ENCODE measurements at places on chromosomes 2 and 18. TPM values are rescaled to one million over a fixed set of nuclear protein-coding genes. Genes with fewer than 3 reads are reported as not detected.
A peak's percentile ranks its signal among the peaks of the same experiment; 100 is the strongest.

GRB14 gene
- 16.6 TPM for total RNA-seq

REV1 gene
- total RNA-seq = 49.0 TPM

DNA sequence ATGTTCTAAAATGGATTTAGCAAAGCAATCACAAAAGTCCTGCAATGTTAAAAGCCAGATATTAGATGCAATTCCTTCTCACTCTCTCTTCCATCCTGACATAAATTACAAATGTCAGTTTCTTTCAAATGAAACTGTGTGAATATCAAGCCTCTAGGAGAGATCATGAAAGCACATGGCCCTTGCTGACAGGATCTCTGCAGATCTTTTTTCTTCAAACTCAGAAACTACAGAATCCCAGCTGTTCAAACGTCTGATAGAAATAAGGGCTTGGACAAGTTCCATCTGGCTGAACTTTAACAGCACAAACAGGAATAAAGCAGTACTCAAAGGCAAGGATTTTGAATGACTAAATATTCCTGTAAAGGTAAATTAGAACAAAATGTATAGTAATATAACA, 47.6 kb downstream of the PDE1A start:
- H3K27me3 ChIP-seq = no peaks in the 10 kb centered on the region
- no peak overlapping the region for H3K4me3 ChIP-seq
- no peak for DNase-seq
- no peaks in the 10 kb centered on the region for H3K36me3 ChIP-seq
- H3K4me1 ChIP-seq = no peaks in the 10 kb centered on the region
- no peak overlapping the region for H3K27ac ChIP-seq

DNA sequence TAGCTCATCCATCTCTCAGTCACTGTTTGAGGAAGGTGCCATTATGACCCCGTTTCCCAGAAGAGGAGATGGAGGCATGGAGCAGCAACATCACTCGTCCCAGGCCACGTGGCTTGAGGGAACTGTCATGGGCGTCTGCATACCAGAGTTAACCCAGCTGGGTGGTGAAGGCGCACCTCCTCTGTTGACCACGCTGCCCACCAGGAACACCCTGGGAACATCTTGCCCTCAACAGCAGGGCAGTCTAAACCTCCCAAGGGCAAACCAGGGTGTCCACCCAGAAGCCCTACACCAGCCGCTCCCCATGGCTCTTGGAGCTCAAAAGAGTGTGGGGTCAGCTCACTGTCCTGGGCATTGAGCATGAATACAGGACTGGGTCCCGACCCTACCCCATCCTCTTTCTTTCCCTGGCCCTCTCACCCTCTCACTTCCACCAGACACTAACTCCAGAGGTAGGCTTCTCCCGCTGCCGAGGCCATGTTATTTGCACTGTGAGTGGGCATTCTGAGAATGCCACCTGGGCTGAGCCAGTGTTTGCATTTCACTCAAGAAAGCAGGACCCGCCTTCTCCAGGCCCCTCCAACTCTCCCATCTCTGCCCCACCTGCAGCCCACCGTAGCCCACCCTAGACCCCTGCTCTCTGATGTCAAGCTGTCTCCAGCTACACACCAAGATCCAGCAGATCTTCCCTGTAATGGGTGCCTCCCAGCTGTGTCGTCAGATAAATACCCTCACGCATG, 259.6 kb downstream of the HDAC4 start:
- peaks cover 10% of the 10 kb centered on the region for H3K36me3 ChIP-seq
- H3K4me1 ChIP-seq = no peaks in the 10 kb centered on the region
- no peak for DNase-seq
- no peaks in the 10 kb centered on the region for H3K27me3 ChIP-seq
- H3K27ac ChIP-seq = no peak overlapping the region

CSRNP3 gene
- total RNA-seq = 0.86 TPM

GGCX gene
- total RNA-seq = 66.2 TPM

DNA sequence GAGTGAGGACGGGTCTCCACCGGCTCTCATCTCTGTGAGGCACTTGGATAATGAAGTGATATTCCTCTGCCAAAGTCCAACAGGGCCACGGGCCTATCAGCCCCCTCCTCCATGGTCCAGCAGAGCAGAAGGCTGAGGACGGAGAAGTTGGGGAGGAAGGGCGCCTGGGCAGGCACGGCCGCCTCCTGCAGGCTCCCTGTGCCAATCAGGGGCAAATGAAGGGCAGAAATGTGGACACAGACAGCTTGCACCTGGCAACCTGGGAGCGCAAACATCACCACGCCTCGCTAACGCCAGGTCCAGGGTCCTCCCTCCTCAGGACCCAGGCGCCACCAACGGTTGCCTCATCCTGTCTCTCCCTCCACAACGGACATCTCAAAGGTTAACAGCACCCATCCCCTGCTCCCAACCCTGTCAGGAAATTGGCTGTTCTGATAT, 24.3 kb downstream of the SMAD7 start:
- H3K36me3 ChIP-seq = peaks cover 36% of the 10 kb centered on the region
- H3K4me3 ChIP-seq = no peak overlapping the region
- DNase-seq = no peak
- no peaks in the 10 kb centered on the region for H3K27me3 ChIP-seq
- no peak overlapping the region for H3K27ac ChIP-seq
- peaks cover 74% of the 10 kb centered on the region for H3K4me1 ChIP-seq

SP110 gene
- 107 TPM for total RNA-seq

ASB18 gene
- not detected for total RNA-seq

IL36B gene
- not detected for total RNA-seq

TOGARAM2 gene
- total RNA-seq = 0.47 TPM

DNA sequence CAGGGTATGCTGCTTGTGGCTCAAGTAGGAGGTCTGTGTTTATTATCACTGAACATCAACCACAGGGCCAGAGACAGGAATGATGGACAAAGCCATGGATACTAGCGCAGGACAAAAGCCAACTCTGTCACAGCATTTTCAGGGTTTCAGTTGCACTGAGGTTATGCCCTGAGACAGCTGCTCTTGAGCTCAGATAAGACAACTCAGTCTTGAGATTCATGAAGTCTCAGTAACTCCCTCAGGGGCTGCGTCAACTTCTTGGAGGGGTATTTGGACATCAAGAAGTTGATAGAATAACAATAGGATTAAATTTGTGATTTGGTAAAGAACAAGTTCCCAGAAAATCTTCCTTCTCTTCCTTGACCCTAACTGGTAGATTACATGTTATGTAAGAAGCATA, 287.0 kb upstream of the SLC14A2 start:
- no peaks in the 10 kb centered on the region for H3K36me3 ChIP-seq
- H3K4me1 ChIP-seq = peaks cover 11% of the 10 kb centered on the region
- H3K4me3 ChIP-seq = no peak overlapping the region
- no peak for DNase-seq

- H3K27ac ChIP-seq = no peak overlapping the region
- H3K4me3 ChIP-seq = no peak overlapping the region
- no peaks in the 10 kb centered on the region for H3K4me1 ChIP-seq
- no peak for DNase-seq
These were observed 125.7 kb upstream of the EPAS1 start for GRCh38 chr2:46171411-46171953.

C1QL2 gene
- total RNA-seq = not detected

- no peaks in the 10 kb centered on the region for H3K27me3 ChIP-seq
- H3K4me3 ChIP-seq = no peak overlapping the region
- H3K4me1 ChIP-seq = peaks cover 57% of the 10 kb centered on the region
- DNase-seq = no peak
- H3K36me3 ChIP-seq = peaks cover 6% of the 10 kb centered on the region
- H3K27ac ChIP-seq = peak overlapping the region; percentile 2
These were observed 87.6 kb downstream of the CDC42EP3 start for GRCh38 chr2:37583867-37584266.

GRCh38 chr2:158734442-158734841, 60.7 kb upstream of the DAPL1 start:
- no peaks in the 10 kb centered on the region for H3K36me3 ChIP-seq
- no peak overlapping the region for H3K4me3 ChIP-seq
- peaks cover 8% of the 10 kb centered on the region for H3K27me3 ChIP-seq
- DNase-seq = no peak
- no peak overlapping the region for H3K27ac ChIP-seq

DNA sequence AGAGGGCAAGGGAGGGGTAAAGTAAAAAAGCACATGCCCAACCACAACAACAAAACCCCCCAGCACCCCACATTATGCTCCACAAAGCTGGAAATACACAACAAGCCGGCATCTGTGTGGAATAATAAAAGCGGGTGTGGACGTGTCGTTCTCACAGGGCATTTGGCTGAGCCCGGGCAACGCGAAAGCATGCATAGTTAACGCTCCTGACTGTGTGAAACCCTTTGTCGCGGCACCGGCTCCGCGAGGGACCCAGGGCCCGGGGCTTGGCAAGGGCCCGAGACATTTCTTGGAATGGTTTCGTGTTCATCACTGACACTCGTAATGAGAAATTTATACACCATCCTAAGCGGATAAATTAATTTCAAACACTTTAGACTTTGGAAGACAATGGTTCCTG, 165.6 kb downstream of the INHBB start:
- DNase-seq = no peak
- H3K36me3 ChIP-seq = no peaks in the 10 kb centered on the region
- no peaks in the 10 kb centered on the region for H3K4me1 ChIP-seq
- H3K27me3 ChIP-seq = peaks cover 57% of the 10 kb centered on the region
- no peak overlapping the region for H3K27ac ChIP-seq
- no peak overlapping the region for H3K4me3 ChIP-seq

DNA sequence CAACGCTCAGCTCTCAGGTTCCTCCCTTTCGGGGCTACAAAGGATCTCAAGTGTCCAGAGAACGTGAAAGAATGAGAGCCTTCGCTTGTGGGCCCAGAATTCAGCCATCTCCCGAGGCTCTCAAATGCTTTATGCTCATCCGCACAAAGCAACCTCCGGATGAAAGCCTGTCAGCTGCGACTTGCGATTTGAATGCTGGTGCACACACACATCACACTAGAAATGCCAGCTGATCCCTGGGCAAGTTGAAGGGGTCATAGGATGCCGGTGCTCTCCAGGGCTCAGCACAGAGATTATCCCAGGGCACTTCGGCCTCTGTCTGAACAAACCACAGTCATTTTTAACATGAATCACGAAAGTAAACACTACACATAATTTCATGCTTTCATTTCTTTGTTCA, 141.8 kb upstream of the MYT1L start:
- no peak for DNase-seq
- H3K4me3 ChIP-seq = no peak overlapping the region
- H3K36me3 ChIP-seq = no peaks in the 10 kb centered on the region

MOCOS gene
- 25.7 TPM for total RNA-seq

MARCHF7 gene
- total RNA-seq = 81.9 TPM

BARD1 gene
- total RNA-seq = 43.2 TPM

- no peaks in the 10 kb centered on the region for H3K36me3 ChIP-seq
- H3K4me3 ChIP-seq = no peak overlapping the region
- no peak for DNase-seq
- no peak overlapping the region for H3K27ac ChIP-seq
- H3K27me3 ChIP-seq = peaks cover 11% of the 10 kb centered on the region
These were observed 303.4 kb downstream of the TCF4 start for GRCh38 chr18:55284614-55285013.

DNA sequence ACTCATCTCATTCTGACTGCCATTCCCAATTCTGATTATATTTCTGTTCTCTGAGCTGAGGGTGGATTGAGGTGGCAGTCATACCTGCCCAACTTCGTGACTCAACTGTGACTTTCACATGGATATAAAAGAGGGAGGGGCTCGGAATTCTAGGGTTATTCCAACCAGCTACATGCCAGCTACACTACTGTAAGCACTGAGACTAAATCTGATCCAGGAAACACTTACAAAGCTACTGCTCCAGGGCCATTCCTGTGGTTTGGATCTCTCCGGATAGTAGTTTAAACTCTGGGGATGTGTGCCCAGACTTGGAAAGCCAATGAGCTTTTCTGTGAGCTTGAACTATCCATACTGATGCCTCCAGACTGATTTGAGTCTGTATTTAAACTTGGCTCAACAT, 7.9 kb downstream of the MAP2 start:
- no peak overlapping the region for H3K4me3 ChIP-seq
- H3K27me3 ChIP-seq = no peaks in the 10 kb centered on the region
- peaks cover 17% of the 10 kb centered on the region for H3K4me1 ChIP-seq
- peak; percentile 24 for DNase-seq

- no peak overlapping the region for H3K4me3 ChIP-seq
- peaks cover 91% of the 10 kb centered on the region for H3K27me3 ChIP-seq
- H3K4me1 ChIP-seq = no peaks in the 10 kb centered on the region
- DNase-seq = no peak
- no peak overlapping the region for H3K27ac ChIP-seq
- H3K36me3 ChIP-seq = peaks cover 4% of the 10 kb centered on the region
These were observed 2.7 kb upstream of the TNS1 start for GRCh38 chr2:218005486-218005885.

GRCh38 chr18:5608846-5609245, 65.0 kb upstream of the EPB41L3 start:
- no peak for DNase-seq
- no peak overlapping the region for H3K4me3 ChIP-seq
- H3K27ac ChIP-seq = no peak overlapping the region
- H3K27me3 ChIP-seq = no peaks in the 10 kb centered on the region
- H3K4me1 ChIP-seq = no peaks in the 10 kb centered on the region
